Ascending aorta (tissue), 2 donors: ENCODE measurements at places on chromosomes 3 and 15. TPM values are rescaled to one million over a fixed set of nuclear protein-coding genes. Genes with fewer than 3 reads are reported as not detected.

The SV2B gene
- 0.11 TPM for total RNA-seq

The CSPG4 gene
- 258 TPM for total RNA-seq

The ZDHHC23 gene
- 4.4 TPM for total RNA-seq

The CCK gene
- total RNA-seq, result not detected

The PLXNA1 gene
- 79.8 TPM for total RNA-seq

The RAB6B gene
- 0.75 TPM for total RNA-seq

The SECISBP2L gene
- total RNA-seq, result 9.7 TPM

The SCAANT1 gene
- not detected for total RNA-seq

The LRRC31 gene
- not detected for total RNA-seq

The COL8A1 gene
- total RNA-seq, result 459 TPM

The CDCP1 gene
- total RNA-seq, result 3.0 TPM

The GPR62 gene
- not detected for total RNA-seq

The WWTR1 gene
- total RNA-seq, result 282 TPM

The SMCO1 gene
- not detected for total RNA-seq

- H3K27me3 ChIP-seq, result no peaks in the 10 kb centered on the region
- DNase-seq, result no peak
- H3K4me3 ChIP-seq, result no peak overlapping the region
- H3K27ac ChIP-seq, result no peak overlapping the region
- peaks cover 22% of the 10 kb centered on the region for H3K36me3 ChIP-seq
- no peaks in the 10 kb centered on the region for H3K4me1 ChIP-seq
Observed at GRCh38 chr3:49158792-49159191, 7.3 kb downstream of the CCDC71 start.

DNA sequence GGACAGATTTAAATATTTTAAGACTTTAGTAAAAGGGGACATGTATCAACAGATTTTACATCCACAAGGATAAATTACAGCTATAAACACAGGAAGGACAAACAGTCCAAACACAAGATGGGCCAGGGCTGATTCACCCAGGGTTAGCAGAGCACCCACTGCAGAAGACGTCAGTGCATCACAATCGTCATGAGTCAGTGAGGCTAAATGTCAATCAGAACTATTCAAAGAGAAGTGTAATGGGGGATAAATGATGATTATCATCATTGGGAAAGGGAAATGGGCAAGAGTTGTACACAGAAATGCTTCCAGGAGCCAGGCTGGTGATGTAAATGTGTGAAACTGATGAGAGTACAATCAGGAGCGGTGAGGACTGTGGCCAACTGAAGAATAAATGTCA lies 226.8 kb downstream of the PLCL2 start:
- H3K4me1 ChIP-seq, result no peaks in the 10 kb centered on the region
- no peaks in the 10 kb centered on the region for H3K27me3 ChIP-seq
- H3K27ac ChIP-seq, result no peak overlapping the region
- no peak overlapping the region for H3K4me3 ChIP-seq
- no peak for DNase-seq

GRCh38 chr15:50260969-50261496 lies 4.5 kb downstream of the HDC start:
- no peak overlapping the region for H3K4me3 ChIP-seq
- no peak overlapping the region for H3K27ac ChIP-seq
- DNase-seq, result no peak
- H3K36me3 ChIP-seq, result no peaks in the 10 kb centered on the region
- no peaks in the 10 kb centered on the region for H3K4me1 ChIP-seq

DNA sequence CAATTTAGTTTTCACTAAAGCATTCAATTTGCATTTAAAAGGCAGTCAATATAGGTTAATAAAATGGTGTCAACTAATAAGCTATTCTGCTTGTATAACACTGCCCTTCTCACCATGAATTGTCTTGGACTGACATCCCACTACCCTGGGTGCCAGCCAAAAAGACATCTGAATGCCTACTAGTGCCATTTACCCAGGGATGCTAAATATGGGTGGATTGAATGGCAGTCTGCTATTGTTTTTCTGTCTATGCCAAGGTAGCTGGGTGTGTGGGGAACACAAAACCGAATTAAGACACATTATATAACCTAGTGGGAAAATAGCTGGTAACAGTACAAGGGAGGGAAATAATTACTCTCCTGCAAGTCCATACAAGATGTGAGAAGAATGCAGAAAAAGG lies 240.0 kb upstream of the CFAP20DC start:
- H3K27me3 ChIP-seq, result no peaks in the 10 kb centered on the region
- H3K4me3 ChIP-seq, result no peak overlapping the region
- H3K27ac ChIP-seq, result no peak overlapping the region
- no peak for DNase-seq
- H3K4me1 ChIP-seq, result no peaks in the 10 kb centered on the region

GRCh38 chr15:45586601-45587094 lies 531 bp upstream of the BLOC1S6 start:
- H3K27me3 ChIP-seq, result no peaks in the 10 kb centered on the region
- H3K36me3 ChIP-seq, result no peaks in the 10 kb centered on the region
- no peak for DNase-seq
- peak overlapping the region; percentile 97 for H3K27ac ChIP-seq

GRCh38 chr3:168100777-168101492 lies 5.2 kb upstream of the GOLIM4 start:
- no peaks in the 10 kb centered on the region for H3K27me3 ChIP-seq
- DNase-seq, result no peak
- H3K36me3 ChIP-seq, result no peaks in the 10 kb centered on the region
- no peak overlapping the region for H3K4me3 ChIP-seq
- H3K4me1 ChIP-seq, result no peaks in the 10 kb centered on the region
- H3K27ac ChIP-seq, result no peak overlapping the region

GRCh38 chr3:134126153-134126552 lies 96.4 kb upstream of the SLCO2A1 start:
- H3K27ac ChIP-seq, result no peak overlapping the region
- H3K4me1 ChIP-seq, result no peaks in the 10 kb centered on the region
- peaks cover 5% of the 10 kb centered on the region for H3K36me3 ChIP-seq
- H3K27me3 ChIP-seq, result no peaks in the 10 kb centered on the region

DNA sequence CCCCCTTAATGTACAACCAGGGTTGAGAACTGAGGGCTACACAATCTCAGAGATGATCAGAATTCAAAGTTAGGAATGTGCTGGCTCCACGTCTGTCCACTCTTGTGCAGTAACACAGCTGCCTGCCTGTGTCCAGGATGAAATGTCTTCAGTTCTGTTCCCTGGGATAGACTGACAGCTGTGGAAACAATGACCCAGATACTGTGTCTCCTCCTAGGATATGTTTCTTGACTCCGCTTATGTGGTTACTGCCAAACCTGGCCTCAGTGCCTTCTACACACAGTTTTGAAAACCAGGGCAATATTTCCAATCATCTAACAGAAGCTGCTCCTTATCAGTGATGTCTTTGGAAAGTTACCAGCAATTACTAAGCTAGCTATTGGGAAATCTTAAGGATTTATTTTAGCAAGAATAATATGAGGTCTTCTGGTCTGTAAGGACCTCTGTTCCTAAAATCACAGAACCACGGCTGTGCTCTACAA lies 67.6 kb downstream of the NOX5 start:
- peaks cover 3% of the 10 kb centered on the region for H3K4me1 ChIP-seq
- no peaks in the 10 kb centered on the region for H3K27me3 ChIP-seq
- no peak for DNase-seq
- H3K36me3 ChIP-seq, result no peaks in the 10 kb centered on the region

- H3K27ac ChIP-seq, result no peak overlapping the region
- H3K4me1 ChIP-seq, result peaks cover 4% of the 10 kb centered on the region
- no peaks in the 10 kb centered on the region for H3K36me3 ChIP-seq
- no peaks in the 10 kb centered on the region for H3K27me3 ChIP-seq
- no peak overlapping the region for H3K4me3 ChIP-seq
Observed at GRCh38 chr15:99406120-99406519, 154.8 kb downstream of the LRRC28 start.

- H3K4me1 ChIP-seq, result no peaks in the 10 kb centered on the region
- H3K27ac ChIP-seq, result no peak overlapping the region
- no peaks in the 10 kb centered on the region for H3K36me3 ChIP-seq
- H3K27me3 ChIP-seq, result no peaks in the 10 kb centered on the region
- H3K4me3 ChIP-seq, result no peak overlapping the region
Observed at GRCh38 chr3:132038198-132038825, 3.5 kb upstream of the CPNE4 start.

GRCh38 chr15:59965741-59966140 lies 38.4 kb upstream of the FOXB1 start:
- no peak for DNase-seq
- no peak overlapping the region for H3K4me3 ChIP-seq
- no peak overlapping the region for H3K27ac ChIP-seq
- H3K36me3 ChIP-seq, result no peaks in the 10 kb centered on the region

DNA sequence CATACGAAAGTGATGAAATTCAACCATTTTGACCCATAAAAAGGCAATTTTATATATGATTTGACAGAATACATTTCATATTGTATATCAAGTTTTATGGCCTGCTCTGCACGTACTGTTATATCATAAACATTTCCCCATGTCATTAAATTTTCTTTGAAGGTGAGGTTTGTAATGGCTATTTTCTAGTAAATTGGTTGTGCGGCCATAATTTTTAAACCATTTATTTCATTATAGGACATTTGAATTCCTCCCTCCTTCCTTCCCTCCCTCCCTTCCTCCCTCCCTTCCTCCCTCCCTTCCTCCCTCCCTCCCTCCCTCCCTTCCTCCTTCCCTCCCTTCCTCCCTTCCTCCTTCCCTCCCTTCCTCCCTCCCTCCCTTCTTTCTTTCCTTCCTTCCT lies 87.4 kb upstream of the AGBL1 start:
- H3K4me1 ChIP-seq, result no peaks in the 10 kb centered on the region
- DNase-seq, result no peak
- no peaks in the 10 kb centered on the region for H3K27me3 ChIP-seq
- no peak overlapping the region for H3K27ac ChIP-seq
- H3K4me3 ChIP-seq, result no peak overlapping the region

GRCh38 chr3:117218641-117219048 lies 509.1 kb downstream of the TUSC7 start:
- H3K4me3 ChIP-seq, result no peak overlapping the region
- no peaks in the 10 kb centered on the region for H3K4me1 ChIP-seq
- H3K36me3 ChIP-seq, result no peaks in the 10 kb centered on the region
- no peak for DNase-seq
- no peak overlapping the region for H3K27ac ChIP-seq

DNA sequence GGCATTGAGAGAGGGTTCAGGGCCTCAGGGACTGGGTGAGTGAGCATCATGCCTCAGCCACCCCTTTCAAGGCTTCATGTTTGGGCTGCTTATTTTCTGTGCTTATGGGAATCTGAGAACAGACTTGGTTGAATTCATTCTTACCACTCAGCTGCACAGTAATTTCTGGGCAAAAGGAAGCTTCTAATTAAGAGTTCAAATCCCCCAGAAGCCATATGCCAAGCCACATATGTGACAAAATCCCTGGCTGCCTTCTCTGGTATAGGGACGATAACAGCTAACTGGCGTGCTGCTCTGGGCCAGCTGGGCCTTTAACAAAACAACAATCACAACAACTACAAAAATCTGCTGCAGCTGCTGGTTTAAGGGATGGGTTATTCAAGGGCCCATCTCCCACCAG lies 181.0 kb upstream of the ANKRD28 start:
- H3K27ac ChIP-seq, result no peak overlapping the region
- H3K4me1 ChIP-seq, result no peaks in the 10 kb centered on the region
- no peak overlapping the region for H3K4me3 ChIP-seq
- no peaks in the 10 kb centered on the region for H3K27me3 ChIP-seq
- no peak for DNase-seq

DNA sequence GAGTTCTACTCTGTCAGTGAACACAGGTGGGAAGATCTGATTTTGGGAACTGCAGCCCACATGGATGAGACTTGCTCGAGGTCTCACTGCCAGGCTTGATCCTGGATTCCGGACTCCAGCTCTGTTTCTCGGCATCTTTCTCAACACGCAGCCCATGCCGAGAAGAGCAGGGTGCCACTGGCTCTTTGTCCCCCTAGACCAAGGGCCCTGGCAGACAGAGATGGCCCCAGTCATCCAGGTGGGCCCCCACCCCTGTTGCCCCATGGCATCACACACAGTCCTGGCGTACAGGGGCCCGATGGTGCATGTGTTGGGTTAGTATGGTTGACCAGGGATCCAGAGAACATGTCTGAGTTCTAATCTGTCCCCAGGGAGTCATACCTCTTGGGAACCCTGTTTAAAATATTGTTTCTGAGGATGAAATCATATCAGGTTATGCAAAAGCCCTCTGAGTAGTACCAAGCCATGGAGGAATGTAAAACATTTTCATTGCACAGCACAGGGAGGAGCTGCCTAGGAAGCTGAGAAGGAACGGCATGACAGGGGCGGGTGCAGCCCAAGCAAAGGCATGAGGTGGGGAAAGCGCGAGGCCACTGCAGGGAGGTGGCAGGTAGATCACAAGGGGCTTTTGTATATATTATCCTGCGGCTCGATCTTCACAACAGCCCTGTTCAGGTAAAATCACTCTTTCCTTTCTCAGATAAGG lies 320.6 kb downstream of the UACA start:
- DNase-seq, result no peak
- no peaks in the 10 kb centered on the region for H3K27me3 ChIP-seq
- H3K4me3 ChIP-seq, result no peak overlapping the region
- no peaks in the 10 kb centered on the region for H3K36me3 ChIP-seq

DNA sequence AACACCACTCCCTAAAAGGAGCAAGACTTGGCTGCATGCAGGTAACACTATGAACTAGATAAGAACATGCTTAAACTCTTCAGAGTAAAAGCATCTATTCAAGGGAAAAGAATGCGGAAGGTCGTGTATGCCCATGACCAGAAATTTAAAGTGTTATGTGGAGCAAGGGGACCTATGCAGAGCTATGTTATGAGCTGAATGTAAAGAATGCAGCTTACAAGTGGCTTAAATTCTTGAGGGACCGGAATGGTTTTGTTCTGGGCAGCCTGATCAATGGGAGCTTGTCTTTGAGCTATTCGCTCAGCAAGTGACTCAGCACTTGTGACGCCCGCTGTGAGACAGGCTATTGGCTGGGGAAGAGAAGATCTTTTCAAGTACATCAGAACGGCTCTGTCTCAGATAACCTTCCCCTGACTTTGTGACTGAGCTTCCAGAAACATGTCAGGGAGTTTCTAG lies 367.5 kb upstream of the THBS1 start:
- H3K4me1 ChIP-seq, result no peaks in the 10 kb centered on the region
- no peak overlapping the region for H3K27ac ChIP-seq
- H3K27me3 ChIP-seq, result no peaks in the 10 kb centered on the region
- DNase-seq, result no peak

DNA sequence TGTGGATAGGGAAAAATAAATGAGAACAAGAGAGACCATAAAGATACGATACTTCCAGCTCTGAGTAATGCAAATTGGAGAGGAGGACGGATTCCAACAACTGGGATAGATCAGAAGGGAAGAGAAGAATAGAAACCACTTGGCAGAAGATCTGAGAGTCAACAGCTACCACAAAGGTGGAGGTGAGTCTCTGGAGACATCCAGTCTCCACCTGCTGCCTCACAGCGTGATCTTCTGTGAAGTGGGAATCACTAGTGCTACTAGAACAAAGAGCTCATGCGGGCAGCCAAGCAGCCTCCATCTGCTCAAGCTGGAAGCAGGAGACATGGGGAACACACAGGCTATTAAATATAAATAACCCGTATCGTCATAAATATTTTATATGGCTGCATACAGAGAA lies 558.5 kb upstream of the CFAP20DC start:
- no peaks in the 10 kb centered on the region for H3K4me1 ChIP-seq
- no peak overlapping the region for H3K4me3 ChIP-seq
- no peaks in the 10 kb centered on the region for H3K36me3 ChIP-seq
- H3K27ac ChIP-seq, result no peak overlapping the region
